Activated CD4-positive, alpha-beta memory T cell treated with anti-CD3 and anti-CD28 coated beads for 36 hours (primary cell): ENCODE measurements at places on chromosomes 3 and 15. TPM values are rescaled to one million over a fixed set of nuclear protein-coding genes. Genes with fewer than 3 reads are reported as not detected.

The ZMYND10 gene
- total RNA-seq: 1.00 TPM

DNA sequence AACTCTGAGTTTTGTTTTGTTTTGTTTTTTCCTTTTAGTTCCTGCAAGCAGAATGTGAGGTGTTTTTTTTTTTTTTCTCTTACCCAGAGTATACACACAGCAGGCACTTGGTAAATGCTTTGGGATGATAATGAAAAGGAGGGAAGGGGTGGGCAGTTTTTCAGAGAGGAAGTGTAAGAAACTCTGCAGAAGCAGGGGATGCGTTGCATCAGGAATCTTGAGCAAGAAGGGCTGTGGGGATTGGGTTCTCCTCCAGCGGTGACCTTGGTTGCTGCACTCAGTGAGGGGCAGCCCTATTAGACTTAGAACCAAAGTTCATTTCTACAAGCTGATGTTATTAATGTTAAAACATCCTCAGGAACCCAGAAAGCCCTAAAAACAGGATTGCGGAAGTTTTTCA, 32.2 kb upstream of the TMEM158 start:
- peaks cover 9% of the 10 kb centered on the region for H3K27me3 ChIP-seq
- no peak overlapping the region for H3K4me3 ChIP-seq
- DNase-seq: no peak
- H3K4me1 ChIP-seq: no peaks in the 10 kb centered on the region
- H3K27ac ChIP-seq: no peak overlapping the region

- no peaks in the 10 kb centered on the region for H3K36me3 ChIP-seq
- H3K4me3 ChIP-seq: no peak overlapping the region
- H3K4me1 ChIP-seq: peaks cover 17% of the 10 kb centered on the region
- H3K27ac ChIP-seq: no peak overlapping the region
- peak; percentile 91 for DNase-seq
Observed at GRCh38 chr15:45200799-45201556, 13.2 kb upstream of the SHF start.

DNA sequence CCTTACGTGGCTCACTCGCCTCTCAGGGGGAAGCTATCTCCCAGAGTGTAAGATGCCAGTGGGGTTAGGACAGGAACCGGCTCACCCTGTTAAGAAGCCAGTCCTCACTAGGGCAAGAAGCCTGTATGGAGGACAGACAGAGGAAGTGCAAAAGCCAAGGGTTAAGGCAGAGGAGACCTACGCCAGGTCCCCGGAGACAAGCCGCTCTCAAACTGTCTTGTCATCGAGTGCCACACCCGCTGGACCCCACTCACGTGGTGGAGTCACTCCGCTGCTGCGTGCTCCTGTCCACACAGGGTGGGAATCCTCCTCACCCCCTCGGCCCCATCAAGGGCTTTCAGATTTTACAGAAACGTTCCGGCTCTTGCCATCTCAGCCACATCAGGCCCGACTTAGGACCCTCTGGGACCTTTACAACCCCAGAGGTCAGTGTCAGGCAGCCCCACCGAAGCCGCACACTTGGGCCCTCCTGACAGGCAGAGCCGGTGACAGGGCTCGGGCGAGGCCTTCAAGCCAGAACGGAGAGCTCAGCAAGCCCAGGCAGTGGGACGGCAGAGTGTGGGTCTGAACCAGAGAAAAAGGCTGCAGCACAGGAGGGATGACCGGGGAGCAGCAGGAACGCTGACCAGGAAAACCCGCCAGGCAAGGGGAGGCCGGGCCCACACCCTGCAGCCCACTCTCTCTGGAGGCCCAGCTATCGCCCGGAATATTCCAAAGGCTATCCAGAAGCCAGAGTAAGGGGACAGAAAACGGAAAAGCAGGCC, 61.7 kb downstream of the XXYLT1 start:
- H3K36me3 ChIP-seq: no peaks in the 10 kb centered on the region
- DNase-seq: no peak
- H3K27me3 ChIP-seq: no peaks in the 10 kb centered on the region
- H3K27ac ChIP-seq: no peak overlapping the region
- H3K4me1 ChIP-seq: peaks cover 19% of the 10 kb centered on the region

GRCh38 chr15:63402498-63403253, 21.0 kb upstream of the CA12 start:
- H3K4me3 ChIP-seq: no peak overlapping the region
- H3K4me1 ChIP-seq: peaks cover 3% of the 10 kb centered on the region
- no peak overlapping the region for H3K27ac ChIP-seq
- peaks cover 12% of the 10 kb centered on the region for H3K27me3 ChIP-seq

GRCh38 chr15:49036650-49037545, 9.3 kb downstream of the SECISBP2L start:
- peaks cover 30% of the 10 kb centered on the region for H3K4me1 ChIP-seq
- no peak for DNase-seq
- peaks cover 2% of the 10 kb centered on the region for H3K36me3 ChIP-seq
- H3K27ac ChIP-seq: no peak overlapping the region
- H3K4me3 ChIP-seq: no peak overlapping the region
- H3K27me3 ChIP-seq: no peaks in the 10 kb centered on the region

The TMEM212 gene
- not detected for total RNA-seq

- H3K4me1 ChIP-seq: peaks cover 18% of the 10 kb centered on the region
- DNase-seq: no peak
- peaks cover 15% of the 10 kb centered on the region for H3K36me3 ChIP-seq
Observed at GRCh38 chr3:47301456-47301855, 18.7 kb downstream of the KLHL18 start.

DNA sequence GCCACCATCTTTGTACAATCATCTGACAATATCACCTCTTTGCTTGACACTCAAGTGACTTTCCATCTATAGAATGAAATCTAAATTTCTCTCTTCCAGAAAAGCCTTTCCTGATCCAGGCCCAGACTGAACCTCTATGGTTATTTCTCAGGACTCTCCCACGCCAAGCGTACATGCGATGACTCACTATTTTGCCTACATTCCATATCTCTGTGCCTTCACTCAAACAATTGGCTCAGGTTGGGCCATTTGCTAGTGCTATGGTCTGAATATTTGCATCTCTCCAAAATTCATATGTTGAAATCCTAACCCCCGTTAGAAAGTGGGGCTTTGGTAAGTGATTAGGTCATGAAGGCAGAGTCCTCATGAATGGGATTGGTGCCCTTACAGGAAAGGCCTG, 43.9 kb downstream of the ST3GAL6 start:
- no peak overlapping the region for H3K4me3 ChIP-seq
- H3K36me3 ChIP-seq: no peaks in the 10 kb centered on the region
- no peaks in the 10 kb centered on the region for H3K27me3 ChIP-seq
- DNase-seq: no peak
- no peaks in the 10 kb centered on the region for H3K4me1 ChIP-seq

The CHST2 gene
- 4.5 TPM for total RNA-seq

GRCh38 chr15:25695875-25696760, 167.0 kb downstream of the ATP10A start:
- no peaks in the 10 kb centered on the region for H3K4me1 ChIP-seq
- no peak overlapping the region for H3K27ac ChIP-seq
- no peak for DNase-seq
- H3K27me3 ChIP-seq: no peaks in the 10 kb centered on the region
- H3K36me3 ChIP-seq: peaks cover 26% of the 10 kb centered on the region

DNA sequence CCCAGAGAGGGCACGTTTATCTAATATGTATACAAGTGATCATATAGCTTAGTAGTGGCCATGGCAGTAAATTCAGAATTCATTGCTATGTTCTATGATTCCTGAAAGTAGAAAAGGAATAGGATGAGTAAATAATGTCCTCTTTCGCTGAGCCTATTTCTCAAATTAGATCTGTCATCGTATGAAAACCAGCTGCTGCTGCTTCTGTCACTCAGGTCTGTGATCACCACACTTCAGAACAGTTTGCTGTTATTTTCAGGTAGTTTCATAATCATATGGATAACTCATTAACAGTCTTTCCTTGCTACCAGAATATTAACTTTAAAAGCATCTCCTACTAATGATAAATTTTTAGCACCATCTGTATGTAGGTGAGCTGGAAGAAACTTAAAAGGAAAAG, 289.1 kb upstream of the AZI2 start:
- no peaks in the 10 kb centered on the region for H3K27me3 ChIP-seq
- H3K4me3 ChIP-seq: no peak overlapping the region
- no peaks in the 10 kb centered on the region for H3K4me1 ChIP-seq
- H3K36me3 ChIP-seq: no peaks in the 10 kb centered on the region

GRCh38 chr3:111594781-111595180, 365 bp downstream of the ZBED2 start:
- H3K27ac ChIP-seq: peak overlapping the region; percentile 97
- peaks cover 64% of the 10 kb centered on the region for H3K36me3 ChIP-seq
- H3K27me3 ChIP-seq: peaks cover 2% of the 10 kb centered on the region
- peak overlapping the region; percentile 86 for H3K4me3 ChIP-seq
- peaks cover 53% of the 10 kb centered on the region for H3K4me1 ChIP-seq

DNA sequence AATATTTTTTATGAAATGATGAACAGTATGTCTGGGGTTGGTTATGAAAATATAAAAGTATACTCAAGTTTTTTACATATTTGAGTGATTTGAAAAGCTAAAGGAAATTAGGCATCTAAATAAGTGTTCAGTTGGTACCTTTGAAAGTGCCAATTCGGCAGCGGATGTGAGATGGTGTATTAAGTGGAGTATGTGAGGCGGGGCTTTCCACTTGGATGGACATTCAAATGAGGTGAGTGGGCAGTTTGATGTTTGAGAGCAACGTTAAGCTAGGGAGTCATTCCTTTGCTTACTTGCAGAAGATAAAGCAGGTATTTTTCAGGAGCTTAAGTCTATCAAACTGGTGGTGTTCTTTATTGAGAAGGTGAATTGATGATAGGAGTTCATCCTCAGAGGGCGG, 189.0 kb upstream of the GOLIM4 start:
- no peak overlapping the region for H3K27ac ChIP-seq
- H3K4me1 ChIP-seq: no peaks in the 10 kb centered on the region
- no peaks in the 10 kb centered on the region for H3K27me3 ChIP-seq

GRCh38 chr15:80582816-80583423, 112.2 kb upstream of the ABHD17C start:
- H3K27ac ChIP-seq: no peak overlapping the region
- H3K4me3 ChIP-seq: no peak overlapping the region
- peaks cover 2% of the 10 kb centered on the region for H3K4me1 ChIP-seq
- H3K36me3 ChIP-seq: no peaks in the 10 kb centered on the region
- no peaks in the 10 kb centered on the region for H3K27me3 ChIP-seq
- no peak for DNase-seq

- H3K27ac ChIP-seq: no peak overlapping the region
- H3K4me1 ChIP-seq: peaks cover 4% of the 10 kb centered on the region
Observed at GRCh38 chr15:93221759-93222158, 132.7 kb upstream of the RGMA start.

GRCh38 chr15:63347074-63347857, 34.4 kb downstream of the CA12 start:
- no peaks in the 10 kb centered on the region for H3K27me3 ChIP-seq
- no peak overlapping the region for H3K4me3 ChIP-seq
- no peaks in the 10 kb centered on the region for H3K36me3 ChIP-seq
- H3K4me1 ChIP-seq: no peaks in the 10 kb centered on the region
- no peak overlapping the region for H3K27ac ChIP-seq

- DNase-seq: no peak
- peaks cover 3% of the 10 kb centered on the region for H3K27me3 ChIP-seq
- H3K27ac ChIP-seq: no peak overlapping the region
- H3K4me1 ChIP-seq: no peaks in the 10 kb centered on the region
Observed at GRCh38 chr15:39535466-39535865, 45.4 kb upstream of the THBS1 start.

GRCh38 chr3:149128821-149129220, 617 bp upstream of the HPS3 start:
- peak overlapping the region; percentile 97 for H3K4me3 ChIP-seq
- peaks cover 8% of the 10 kb centered on the region for H3K27me3 ChIP-seq
- DNase-seq: no peak
- peak overlapping the region; percentile 62 for H3K27ac ChIP-seq

DNA sequence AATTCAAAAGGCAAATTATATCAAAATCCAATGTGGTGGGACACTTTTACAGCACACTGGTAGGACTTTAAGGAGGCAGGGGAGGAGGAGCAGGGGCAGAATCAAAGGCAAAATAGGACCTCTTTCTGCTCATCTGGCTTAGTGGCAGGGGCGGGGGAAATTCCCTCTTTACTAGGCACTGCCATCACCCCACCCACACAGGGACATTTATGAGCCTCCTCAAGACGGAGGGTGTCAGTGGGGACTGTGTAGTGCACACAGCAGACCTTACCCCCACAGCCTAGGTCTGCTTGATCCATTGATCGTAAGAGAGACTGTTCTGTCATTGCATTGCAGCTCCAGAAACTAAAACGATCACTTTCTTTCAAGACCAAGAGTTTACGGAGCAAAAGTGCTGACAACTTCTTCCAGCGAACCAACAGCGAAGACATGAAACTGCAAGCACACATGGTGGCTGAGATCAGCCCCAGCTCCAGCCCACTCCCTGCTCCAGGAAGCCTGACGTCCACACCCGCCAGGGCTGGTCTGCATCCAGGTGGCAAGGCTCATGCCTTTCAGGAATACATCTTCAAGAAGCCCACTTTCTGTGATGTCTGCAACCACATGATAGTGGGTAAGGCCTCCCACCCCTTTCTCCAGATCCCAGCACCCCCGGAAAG, 62.9 kb downstream of the STAC start:
- DNase-seq: peak; percentile 12
- H3K27me3 ChIP-seq: no peaks in the 10 kb centered on the region
- no peaks in the 10 kb centered on the region for H3K36me3 ChIP-seq
- H3K4me1 ChIP-seq: no peaks in the 10 kb centered on the region

DNA sequence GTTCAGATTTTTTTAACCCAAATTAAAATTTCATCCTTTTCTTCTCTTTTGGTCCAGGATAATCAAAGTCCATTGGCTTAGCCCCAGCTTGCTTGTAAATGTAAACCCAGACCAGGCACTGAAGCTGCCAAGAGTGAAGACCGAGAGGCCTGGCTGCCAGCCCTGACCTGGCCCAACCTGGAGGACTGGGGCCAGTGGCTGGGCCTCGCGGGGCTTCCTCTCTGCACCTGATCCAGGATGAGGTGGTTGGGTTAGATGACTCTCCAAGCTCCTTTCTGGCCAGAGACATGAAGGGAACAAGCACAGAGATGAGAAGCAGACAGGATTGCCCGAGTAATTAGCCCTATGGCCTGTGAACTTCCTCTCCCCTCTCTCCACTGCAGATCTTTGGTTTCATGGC, 50.6 kb downstream of the CMTM6 start:
- DNase-seq: no peak
- H3K27me3 ChIP-seq: no peaks in the 10 kb centered on the region
- peaks cover 35% of the 10 kb centered on the region for H3K36me3 ChIP-seq
- H3K4me3 ChIP-seq: no peak overlapping the region
- H3K4me1 ChIP-seq: peaks cover 39% of the 10 kb centered on the region
- peak overlapping the region; percentile 8 for H3K27ac ChIP-seq

DNA sequence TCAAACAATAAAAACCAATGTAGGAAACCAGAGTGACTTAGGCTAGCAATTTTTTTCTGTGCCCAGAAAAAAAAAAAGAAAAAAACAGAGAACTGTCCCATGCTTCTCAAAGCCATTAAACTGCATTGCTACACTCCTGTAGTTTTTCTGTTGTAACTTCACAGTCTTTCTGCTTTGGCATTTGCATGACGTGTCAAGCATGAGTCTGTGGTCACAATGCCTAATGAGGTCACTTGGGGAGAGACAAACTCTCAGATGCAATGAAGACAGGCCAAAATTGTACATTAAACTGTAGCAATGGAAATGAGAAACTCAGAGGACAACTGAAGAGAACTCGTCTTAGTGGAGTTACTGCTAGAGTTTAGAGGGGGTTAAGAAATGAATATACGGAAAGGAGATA, 30.8 kb downstream of the CCDC80 start:
- peaks cover under 1% of the 10 kb centered on the region for H3K4me1 ChIP-seq
- no peak for DNase-seq
- H3K27me3 ChIP-seq: peaks cover 15% of the 10 kb centered on the region
- H3K4me3 ChIP-seq: no peak overlapping the region
- no peak overlapping the region for H3K27ac ChIP-seq
- no peaks in the 10 kb centered on the region for H3K36me3 ChIP-seq

GRCh38 chr3:129046732-129047552, 13.6 kb upstream of the GP9 start:
- peaks cover 4% of the 10 kb centered on the region for H3K27me3 ChIP-seq
- DNase-seq: no peak
- no peak overlapping the region for H3K4me3 ChIP-seq
